A549 treated with AZD2906 at 1 μM for 4 hours (cell line): ENCODE measurements at places on chromosomes 3 and 15. TPM values are rescaled to one million over a fixed set of nuclear protein-coding genes. Genes with fewer than 3 reads are reported as not detected.

CCDC33 gene
- 6.3 to 7.5 TPM (median 7.4 TPM) in 5 replicates for total RNA-seq

RAD51 gene
- total RNA-seq = 17.9 to 21.0 TPM (median 20.6 TPM) in 5 replicates

FOXB1 gene
- total RNA-seq = not detected in 5 replicates

CHD2 gene
- total RNA-seq = 23.4 to 30.7 TPM (median 26.7 TPM) in 5 replicates

NRG4 gene
- 0.57 to 1.7 TPM (median 0.94 TPM) in 5 replicates for total RNA-seq

SLC22A13 gene
- total RNA-seq = 0.06 to 0.14 TPM (median 0.09 TPM) in 4 of 5 replicates, not detected in the other

CCR5 gene
- total RNA-seq = not detected in 5 replicates

GRK7 gene
- 0.02 to 0.05 TPM in 2 of 5 replicates, not detected in the others for total RNA-seq

PLXND1 gene
- 78.3 to 96.7 TPM (median 90.6 TPM) in 5 replicates for total RNA-seq

NR2E3 gene
- 0.16 to 0.34 TPM (median 0.21 TPM) in 5 replicates for total RNA-seq

LZTFL1 gene
- 13.5 to 15.7 TPM (median 15.1 TPM) in 5 replicates for total RNA-seq

CPEB1 gene
- total RNA-seq = 2.6 to 3.4 TPM (median 3.2 TPM) in 5 replicates

CLSTN2 gene
- total RNA-seq = 0.02 to 0.07 TPM (median 0.02 TPM) in 5 replicates

KIF7 gene
- total RNA-seq = 3.4 to 5.1 TPM (median 4.1 TPM) in 5 replicates

SPTSSB gene
- total RNA-seq = 0.01 TPM in 1 of 5 replicates, not detected in the others

CLDN11 gene
- 0.07 to 0.15 TPM (median 0.12 TPM) in 5 replicates for total RNA-seq

FAM3D gene
- not detected in 5 replicates for total RNA-seq

STAC gene
- total RNA-seq = 1.8 to 2.6 TPM (median 1.9 TPM) in 5 replicates

MINAR1 gene
- 0.31 to 0.54 TPM (median 0.50 TPM) in 5 replicates for total RNA-seq

RPSA gene
- 2,590 to 2,825 TPM (median 2,665 TPM) in 5 replicates for total RNA-seq
